ENCODE measurements at places on chromosomes 4 and X.

DNA sequence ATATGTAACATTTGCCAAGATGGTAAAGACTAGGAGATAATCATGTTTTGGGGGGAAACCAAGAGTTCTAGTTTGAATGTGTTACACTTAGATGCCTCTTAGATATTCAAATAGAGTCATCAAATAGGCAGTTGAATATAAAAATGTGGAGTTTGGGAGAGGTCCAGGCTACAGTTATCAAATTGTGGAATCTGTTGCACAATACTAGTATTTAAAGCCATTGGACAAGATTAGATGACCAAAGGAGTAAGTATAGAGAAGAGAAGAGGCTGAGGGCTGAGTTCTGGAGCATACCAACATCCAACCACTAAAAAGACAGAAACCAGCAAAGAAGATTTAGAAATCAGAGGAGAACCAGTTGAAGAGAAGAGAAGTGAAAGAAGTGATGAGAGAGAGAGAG is 72.7 kb downstream of the NAA11 start:
- DNase-seq = no peak

- DNase-seq = no peak
These were observed 36.2 kb upstream of the PRDX4 start for GRCh38 chrX:23631136-23631535.

DNA sequence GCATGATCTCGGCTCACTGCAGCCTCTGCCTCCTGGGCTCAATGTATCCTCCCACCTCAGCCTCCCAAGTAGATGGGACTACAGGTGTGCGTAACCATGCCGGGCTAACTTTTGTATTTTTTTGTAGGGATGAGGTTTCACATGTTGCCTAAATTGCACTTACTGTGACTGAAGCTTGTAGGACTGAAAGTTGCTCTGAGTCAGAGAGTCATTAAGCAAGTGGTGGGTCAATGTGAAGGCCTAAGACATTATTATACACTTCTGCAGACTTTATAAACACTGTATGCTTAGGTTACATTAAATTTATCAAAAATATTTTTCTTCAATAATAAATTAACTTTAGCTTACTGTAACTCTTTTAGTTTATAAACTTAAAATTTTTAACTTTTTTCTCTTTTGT is 170.2 kb downstream of the FAT4 start:
- DNase-seq = no peak

GRCh38 chr4:146795711-146796110 is 150.0 kb downstream of the TTC29 start:
- DNase-seq = no peak

DNA sequence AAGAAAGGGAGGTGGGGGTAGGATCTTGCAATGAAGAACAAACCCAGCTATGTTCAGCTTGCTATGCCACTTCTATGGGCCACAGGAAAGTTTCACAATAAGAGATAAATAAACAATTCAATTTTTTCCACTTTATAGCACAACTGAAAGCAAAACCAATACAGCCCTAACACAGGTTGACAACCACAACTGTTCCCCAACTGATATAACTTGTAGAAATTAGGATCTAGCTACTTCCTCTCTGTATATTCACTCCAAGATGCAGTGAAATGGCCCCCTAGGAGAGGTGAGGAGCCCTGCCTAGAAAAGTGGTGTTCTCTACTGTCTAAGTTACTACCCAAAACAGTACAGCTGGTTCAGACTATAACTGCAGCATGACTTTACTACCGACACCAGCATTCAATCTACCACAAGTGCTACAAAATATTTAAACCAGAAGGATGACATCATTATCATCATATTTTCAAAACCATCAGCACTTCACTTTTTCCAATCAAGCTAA is 77.0 kb downstream of the FBXW7 start:
- DNase-seq = no peak

Measured in stimulated activated CD8-positive, alpha-beta memory T cell treated with anti-CD3 and anti-CD28 coated beads, Interleukin-12 subunit alpha, Interleukin-12 subunit beta, amount 100 ng/mL, for 4 hours (primary cell).